ENCODE measurements at places on chromosomes 4 and X. TPM values are rescaled to one million over a fixed set of nuclear protein-coding genes. Genes with fewer than 3 reads are reported as not detected.

VCX3A gene
- 0.63 TPM for total RNA-seq

DNA sequence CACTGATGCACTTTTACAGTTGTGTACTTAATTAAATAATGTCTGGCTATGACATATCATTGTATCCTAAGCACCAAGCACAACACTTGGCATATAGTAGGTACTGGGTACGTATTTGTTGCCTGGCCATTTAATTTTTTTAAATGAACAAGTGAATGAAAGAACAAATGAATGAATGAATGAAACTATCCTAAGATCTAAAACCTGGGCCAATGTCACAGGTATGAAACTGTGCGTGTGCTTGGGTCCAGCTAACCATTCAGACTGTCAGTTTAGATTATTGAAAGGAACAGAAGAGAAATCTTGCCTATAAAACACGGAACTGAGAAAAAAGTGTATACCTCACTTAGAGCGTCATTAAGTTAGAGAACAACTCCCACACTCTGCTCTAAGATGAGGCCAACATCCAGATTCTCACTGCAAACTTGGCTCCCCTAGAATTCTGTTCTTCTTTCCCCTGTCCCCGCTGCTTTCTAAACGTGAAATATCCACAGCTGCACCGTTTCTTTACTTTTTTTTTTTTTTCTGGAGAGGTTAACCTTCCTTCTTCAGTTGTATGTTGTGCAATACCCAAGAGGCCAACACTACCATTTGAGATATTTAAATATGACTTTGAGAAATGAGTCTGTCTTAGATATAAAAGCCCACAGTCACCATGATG lies 17.3 kb upstream of the SEL1L3 start:
- H3K4me3 ChIP-seq: no peak overlapping the region
- no peaks in the 10 kb centered on the region for H3K36me3 ChIP-seq
- H3K27me3 ChIP-seq: peaks cover 9% of the 10 kb centered on the region
- H3K27ac ChIP-seq: no peak overlapping the region

DNA sequence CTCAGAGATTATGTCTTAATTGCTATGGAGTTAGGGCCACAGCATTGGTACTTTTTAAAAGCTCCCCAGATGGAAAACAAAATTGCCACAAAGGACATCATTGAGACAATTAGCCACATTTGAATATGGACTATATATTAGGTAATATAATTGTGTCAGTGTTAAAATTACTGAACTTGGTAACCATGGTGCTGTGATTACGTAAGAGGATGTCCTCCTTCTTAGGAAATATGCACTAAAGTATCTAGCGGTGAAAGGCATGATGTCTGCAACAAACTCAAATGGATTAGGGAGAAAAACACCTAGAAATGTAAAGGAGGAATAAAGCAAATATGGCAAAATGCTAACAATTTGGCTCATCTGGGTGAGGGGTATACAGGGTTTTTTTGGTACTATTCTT lies 89.9 kb upstream of the PAK3 start:
- DNase-seq: no peak
- H3K27ac ChIP-seq: no peak overlapping the region
- H3K27me3 ChIP-seq: no peaks in the 10 kb centered on the region
- no peaks in the 10 kb centered on the region for H3K36me3 ChIP-seq
- no peak overlapping the region for H3K4me3 ChIP-seq

DNA sequence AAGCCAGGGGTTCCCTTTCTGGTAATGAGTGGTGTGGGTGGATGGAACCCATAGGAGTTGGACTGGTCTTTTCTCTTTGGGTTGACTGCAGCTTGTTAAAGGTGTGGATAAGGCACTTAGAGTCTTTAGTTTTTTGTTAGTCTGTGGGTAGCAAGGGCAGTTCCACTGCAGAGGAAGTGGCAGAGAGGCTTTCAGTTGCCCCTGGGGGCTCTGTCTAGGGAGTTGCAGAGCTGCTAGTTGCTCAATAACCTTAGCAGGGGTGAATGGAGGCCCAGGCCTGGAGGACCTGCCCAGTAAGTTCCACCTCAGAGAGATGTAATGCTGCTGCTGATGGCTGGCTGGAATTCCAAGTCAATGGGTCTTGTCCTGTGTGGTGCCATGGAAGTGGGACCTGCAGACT lies 282.6 kb upstream of the NDST4 start:
- peaks cover 45% of the 10 kb centered on the region for H3K4me1 ChIP-seq
- DNase-seq: no peak
- H3K4me3 ChIP-seq: no peak overlapping the region

HSFX2 gene
- 0.64 TPM for total RNA-seq

FHDC1 gene
- total RNA-seq: 22.3 TPM

CENPU gene
- 6.9 TPM for total RNA-seq

DNA sequence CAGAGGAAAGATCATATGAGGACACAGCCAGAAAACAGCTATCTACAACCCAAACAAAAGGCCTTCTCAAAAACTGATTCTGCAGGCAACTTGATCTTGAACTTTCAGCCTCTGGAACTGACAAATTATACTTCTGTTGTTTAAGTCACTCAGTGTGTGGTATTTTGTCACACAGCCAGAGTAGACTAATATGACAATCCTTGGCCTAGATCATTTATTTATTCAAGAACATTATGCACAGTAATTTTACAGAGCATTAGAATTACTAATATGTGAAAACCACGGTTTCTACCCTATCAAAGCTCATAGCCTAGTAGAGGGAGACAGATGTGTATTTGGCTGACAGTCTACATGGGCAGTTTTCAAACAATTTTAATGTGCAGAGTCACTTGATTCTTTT lies 167.8 kb upstream of the PCDH18 start:
- no peak overlapping the region for H3K4me3 ChIP-seq
- H3K4me1 ChIP-seq: peaks cover 43% of the 10 kb centered on the region
- no peak for DNase-seq
- no peaks in the 10 kb centered on the region for H3K36me3 ChIP-seq
- H3K27ac ChIP-seq: peak overlapping the region; percentile 80
- no peaks in the 10 kb centered on the region for H3K27me3 ChIP-seq

DNA sequence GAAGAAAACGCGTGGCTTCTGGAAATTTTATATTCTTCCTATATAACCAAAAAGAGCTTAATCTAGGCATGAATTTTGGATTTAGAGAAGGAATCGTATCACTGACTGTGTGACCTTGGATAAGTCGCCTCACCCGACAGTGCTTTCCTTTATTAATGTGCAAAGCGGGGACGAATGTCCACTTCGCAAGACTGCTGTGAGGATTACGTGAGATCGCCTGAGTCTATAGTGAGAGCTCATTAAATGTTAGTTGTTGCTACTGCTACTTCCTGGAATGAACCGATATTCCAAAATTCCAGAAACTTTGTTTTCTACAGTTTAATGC lies 448 bp upstream of the TBC1D8B start:
- H3K36me3 ChIP-seq: no peaks in the 10 kb centered on the region
- H3K27ac ChIP-seq: peak overlapping the region; percentile 87
- H3K27me3 ChIP-seq: peaks cover 28% of the 10 kb centered on the region
- DNase-seq: no peak
- peak overlapping the region; percentile 95 for H3K4me3 ChIP-seq

REELD1 gene
- total RNA-seq: not detected

DNA sequence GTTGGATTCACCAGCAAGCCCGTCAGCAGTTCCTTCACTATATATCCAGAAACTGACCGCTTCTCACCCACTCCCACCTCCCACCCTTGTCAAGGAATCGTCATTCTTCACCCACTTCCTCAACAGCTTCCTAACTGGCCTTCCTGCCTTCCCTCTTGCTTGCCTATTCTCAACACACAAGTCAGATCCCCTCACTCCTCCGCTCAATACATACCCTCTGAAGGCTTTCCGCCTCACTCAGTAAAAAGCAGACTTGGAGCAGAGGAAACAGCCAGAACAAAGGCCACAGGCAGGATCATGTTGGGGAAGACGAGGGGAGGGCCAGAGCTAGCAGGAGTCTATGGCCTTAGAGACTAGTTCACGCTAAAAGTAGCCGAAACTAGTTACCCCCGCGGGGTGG lies 23.7 kb downstream of the RWDD4 start:
- H3K27ac ChIP-seq: peak overlapping the region; percentile 87
- no peak for DNase-seq
- H3K27me3 ChIP-seq: no peaks in the 10 kb centered on the region
- no peaks in the 10 kb centered on the region for H3K36me3 ChIP-seq
- peaks cover 51% of the 10 kb centered on the region for H3K4me1 ChIP-seq
